ENCODE measurements at places on chromosomes 7 and 10.
A peak's percentile ranks its signal among the peaks of the same experiment; 100 is the strongest.

DNA sequence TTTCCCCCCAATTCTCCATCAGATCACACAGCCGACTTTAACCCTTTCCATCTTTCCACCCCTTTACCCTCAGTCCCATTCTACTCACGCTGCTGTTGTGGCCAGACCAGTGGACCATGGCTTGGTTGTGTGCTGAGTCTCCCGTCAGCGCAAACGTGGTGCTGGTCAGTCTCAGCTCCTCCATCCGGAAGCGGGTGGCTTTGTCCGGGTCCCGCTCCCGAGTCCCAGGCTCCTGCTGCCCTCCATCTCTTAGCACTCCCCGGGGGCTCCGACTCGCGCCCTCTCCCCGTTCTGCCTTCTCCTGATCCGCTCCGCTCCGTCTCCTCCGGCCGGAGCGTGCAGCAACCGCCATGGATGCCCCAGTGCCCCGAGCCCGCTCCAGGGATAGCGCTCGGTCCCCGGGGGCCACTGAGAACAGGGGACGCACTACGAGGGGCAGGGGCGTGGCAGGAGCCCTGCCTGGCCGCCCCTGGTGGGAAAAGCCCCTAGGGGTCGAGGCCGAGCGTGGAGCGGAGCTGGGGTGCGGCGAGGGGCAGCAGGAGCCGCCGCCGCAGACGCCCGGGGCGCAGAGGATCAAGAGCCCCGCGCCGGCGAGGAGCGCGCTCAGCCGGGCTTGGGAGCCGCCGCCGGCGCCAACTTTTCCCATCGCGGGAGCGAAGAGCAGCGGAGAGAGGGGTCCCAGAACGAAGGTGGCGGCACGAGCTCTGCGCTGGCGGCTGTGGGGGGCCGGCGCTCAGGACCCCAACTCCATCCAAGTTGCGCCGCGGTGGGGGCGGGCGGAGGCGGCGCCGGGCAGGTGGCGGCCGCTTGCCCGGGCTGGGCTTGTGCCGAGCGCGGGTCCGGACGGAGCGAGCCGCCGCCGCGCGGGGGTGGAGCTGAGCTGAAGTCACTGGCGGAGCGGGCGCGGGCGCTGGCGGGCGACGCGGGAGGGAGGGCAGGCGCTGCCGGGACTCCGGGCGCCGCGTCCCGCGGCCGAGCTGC, at the start of gene SORCS1:
Gene SORCS1, minus strand, starts transcription at position 826 of the 981 bp plus-strand sequence.
- no peak for DNase-seq

DNA sequence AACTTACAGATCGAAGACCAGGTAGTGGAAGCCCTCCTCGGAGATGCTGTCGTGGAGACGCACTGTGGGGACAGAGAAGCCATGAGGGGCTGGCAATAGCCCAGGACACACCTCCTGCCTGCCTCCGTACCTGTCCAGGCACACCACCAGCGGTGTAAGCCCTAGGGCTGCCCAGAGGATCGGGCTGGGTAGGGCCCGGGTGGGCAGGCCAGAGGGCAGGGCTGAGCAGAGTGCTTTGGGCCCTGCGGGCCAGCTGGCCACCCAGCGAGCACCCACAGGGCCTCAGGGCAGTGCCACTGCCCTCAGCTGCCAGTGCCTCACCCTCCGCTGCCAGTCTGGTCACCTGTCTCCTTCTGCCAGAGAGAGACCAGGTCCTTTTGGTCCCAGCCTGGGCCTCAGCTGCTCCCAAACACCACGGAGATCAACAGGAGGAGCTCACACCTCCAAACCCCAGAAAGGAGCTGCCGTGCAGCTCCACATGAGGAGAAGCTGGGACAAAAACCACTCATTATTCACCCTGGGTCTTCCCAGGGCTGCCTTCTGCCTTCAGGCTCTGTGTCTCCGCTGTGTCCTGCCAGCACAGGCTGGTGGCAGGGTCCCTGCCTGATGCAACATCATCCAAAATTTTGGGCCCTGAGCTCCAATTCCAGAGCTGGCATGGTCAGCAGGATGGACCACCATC, 58.2 kb downstream of the YKT6 start:
- DNase-seq: no peak

- DNase-seq: no peak
These were observed 45.7 kb downstream of the SEMA3C start for GRCh38 chr7:80873140-80873539.

GRCh38 chr7:44095781-44096180, 8.4 kb upstream of the AEBP1 start:
- DNase-seq: no peak

DNA sequence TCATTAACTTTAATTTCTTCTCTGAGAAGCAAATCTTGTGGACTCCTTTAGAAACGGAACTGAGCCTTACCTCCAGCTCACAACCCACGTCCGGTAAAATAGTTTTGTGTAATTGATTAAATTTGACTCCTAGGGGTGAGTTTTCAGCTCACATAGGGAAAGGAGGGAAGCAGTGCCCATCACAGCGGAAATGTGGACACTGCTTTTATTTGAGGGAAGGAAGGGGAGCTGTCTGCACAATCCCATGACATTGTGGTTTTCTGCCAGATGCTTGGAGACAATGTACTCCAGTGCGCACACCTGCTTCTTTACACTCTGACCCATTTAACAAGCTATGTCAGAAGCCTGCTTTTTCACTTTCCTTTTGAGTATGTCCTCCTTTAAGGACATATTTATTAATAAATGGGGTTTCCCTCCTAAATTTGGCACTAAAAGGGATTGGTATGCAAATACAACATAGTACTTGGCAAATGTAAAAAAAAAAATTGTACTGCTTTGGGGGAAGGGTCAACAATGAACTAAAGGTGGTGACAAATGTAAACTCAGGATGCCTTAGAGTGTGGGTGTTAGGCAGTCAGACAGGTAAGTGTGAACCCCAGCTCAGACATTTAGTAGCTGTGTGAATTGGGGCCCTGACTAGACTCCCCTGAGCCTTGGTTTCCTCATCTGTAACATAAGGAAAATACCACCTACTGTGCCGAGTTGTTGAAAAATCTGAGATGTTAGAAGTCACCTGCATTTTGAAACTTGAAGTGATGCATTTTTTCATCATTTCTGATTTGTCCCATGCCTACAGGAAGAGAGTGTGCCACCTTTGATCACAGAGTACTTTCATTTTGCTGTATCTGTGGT, 90.2 kb upstream of the KLF6 start:
- peak; percentile 60 for DNase-seq

DNA sequence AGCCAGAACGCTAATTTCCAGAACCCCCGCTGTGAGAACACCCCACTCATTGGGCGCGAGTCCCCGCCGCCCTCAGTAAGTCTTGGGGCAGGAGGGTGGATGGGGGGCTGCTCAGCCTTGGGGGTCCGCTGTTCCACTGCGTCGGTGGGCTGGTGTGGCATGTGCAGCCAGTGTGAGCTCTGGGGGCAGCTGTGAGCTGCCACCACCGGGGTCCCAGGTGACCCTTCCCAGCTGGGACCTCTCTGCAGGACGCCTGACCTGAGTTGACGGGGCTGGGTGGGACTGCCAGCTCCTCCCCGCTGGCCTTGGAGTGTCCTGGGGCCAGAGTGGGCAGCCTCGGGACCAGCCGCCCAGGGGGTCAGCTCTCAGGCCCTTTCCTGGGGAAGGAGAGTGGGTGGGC, 27.2 kb downstream of the TTYH3 start:
- DNase-seq: no peak

DNA sequence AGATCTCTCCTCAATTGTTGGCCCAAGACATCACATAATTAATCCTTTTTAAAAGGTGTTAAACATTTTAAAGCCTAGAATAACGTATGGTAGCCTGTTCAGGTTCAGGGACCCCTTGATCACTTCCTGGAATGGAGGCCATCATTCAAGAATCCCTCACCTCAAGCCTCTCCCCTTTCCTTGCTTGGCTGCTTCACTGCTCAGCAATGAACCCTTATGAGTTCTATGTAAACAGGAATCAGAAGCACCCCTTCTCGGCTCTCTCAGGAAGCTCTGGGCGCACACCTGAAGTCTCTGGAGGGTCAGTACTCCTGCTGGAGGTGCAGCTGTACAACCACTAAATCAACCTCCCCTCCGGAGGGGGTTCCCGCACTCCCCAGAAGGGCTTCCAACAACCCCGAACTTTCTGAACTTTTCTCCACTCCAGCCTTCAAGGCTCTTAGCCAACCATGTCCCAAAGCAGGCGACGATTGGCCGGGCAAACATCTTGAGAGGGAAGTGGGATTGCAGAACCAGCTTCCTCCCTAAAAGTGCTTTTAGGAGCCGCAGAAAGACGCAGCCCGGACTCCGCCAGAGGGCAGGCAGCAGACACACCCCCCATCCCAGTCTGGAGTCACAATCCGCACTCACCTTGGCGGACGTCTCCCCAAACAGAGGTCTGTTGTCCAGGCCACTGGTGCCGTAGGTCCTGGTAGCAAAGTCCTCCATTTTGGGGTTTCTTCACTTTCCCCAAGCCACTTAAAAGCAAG, 562 bp downstream of the TMEM243 start:
- peak; percentile 42 for DNase-seq

GRCh38 chr7:118183428-118183785, 557 bp upstream of the LSM8 start:
- DNase-seq: no peak

GRCh38 chr10:90642650-90643049, 215.2 kb downstream of the HTR7 start:
- no peak for DNase-seq

DNA sequence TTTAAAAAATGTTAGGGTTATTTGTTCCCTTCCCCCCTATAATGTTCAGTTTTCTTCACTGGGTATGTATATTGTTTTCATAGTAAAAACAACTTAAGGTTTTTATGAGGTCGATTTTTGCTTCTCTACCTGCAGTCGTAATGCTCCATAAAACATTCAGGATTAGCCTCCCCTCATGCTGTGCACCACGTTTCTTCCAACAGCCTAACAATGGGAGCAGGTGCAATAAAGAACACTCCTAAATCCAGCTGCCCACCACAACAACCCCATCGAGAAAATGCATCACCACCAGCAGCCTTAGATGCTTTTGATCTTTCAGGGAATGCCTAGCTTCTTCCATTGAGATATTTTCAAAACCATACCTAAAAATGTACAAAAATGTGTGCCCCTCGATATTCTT, 111.1 kb downstream of the ADAM12 start:
- DNase-seq: no peak
